Uterus (tissue), 4 donors: ENCODE measurements at places on chromosomes 7 and 10. TPM values are rescaled to one million over a fixed set of nuclear protein-coding genes. Genes with fewer than 3 reads are reported as not detected.

The GLI3 gene
- total RNA-seq, result 16.7 TPM

The BEND7 gene
- 7.1 TPM for total RNA-seq

The BAIAP2L1 gene
- 1.0 TPM for total RNA-seq

DNA sequence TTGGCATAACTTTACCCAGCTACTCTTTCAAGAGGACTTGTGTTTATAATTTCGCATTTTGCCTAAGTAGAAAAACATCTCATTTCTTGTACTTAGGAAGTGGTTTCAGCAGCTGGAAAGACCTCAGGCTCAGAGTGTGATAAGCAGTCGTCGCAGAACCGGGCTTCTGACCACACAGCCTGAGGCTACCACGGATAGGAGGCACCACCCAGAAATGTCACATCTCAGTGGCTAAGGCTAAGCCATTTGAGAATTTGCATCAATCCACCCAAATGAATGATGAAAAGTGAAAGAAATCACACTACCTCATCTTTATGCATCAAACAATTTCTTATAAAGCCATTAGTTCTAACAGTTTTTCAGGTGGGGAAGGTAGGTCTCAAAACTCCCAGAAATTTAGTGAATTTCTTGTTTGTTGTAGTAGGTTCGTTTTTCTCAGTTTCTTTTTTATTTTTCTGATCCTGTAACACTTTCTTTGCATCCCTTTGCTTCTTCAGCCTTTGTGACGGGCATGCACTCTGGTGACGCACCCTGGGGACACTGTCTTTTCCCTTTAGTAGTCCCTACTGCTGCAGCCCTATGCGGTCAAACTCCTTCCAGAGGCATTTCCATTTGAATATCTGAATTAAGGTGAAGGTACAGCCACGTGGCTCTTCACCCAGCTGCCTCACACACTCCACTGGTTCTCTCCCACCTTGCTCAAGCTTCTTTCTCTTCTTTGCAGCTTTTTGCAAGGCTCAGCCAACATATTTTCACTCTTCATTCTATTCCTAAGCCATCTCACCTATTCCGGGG is 68.5 kb downstream of the MAP3K8 start:
- no peak for DNase-seq

- no peak for DNase-seq
These were observed 402 bp downstream of the MAFK start for GRCh38 chr7:1530946-1531262.

- DNase-seq, result no peak
These were observed 28.4 kb downstream of the PCDH15 start for GRCh38 chr10:54772468-54773122.

DNA sequence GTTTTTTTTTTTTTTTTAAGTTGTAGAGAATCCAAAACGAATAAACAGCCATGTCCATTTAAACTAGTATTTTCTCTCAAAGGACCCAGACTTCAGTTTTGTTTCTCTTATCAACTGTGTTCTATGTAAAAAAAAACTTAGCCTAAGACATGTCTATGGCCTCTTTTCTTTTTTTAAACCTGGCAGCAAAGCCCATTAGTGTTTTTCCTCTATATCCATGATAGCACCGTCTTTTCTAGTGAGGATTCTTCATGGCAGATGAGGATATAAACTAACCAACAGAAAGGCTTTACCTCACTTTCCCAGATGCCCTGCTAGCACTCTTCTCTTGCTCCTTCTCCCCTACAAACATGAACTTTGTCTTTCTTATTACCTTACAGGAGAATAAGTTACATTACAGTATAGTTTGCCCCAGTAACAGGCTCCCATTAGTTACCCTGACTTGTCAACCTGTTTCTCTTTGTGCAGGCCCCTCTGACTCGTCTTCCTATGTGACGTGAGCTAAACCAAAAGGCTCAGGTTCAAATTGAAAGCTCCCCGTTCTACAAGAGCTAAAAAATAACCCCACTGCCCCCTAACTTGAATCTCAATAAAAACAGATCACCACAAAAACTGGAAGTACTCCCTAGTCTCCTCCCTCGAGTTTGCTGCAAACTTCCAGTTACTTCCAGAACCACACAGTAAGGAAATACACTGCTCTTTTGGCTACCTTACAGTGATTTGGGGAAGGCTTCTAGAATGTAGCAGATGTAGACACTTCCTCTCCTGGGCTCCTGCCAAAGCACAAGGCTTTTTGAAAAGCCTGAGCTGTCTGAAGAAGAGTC is 20.1 kb downstream of the P4HA1 start:
- peak; percentile 70 for DNase-seq

- no peak for DNase-seq
These were observed 2.5 kb downstream of the PGAM2 start for GRCh38 chr7:44062903-44063295.

- DNase-seq, result no peak
These were observed 82.8 kb upstream of the CPXM2 start for GRCh38 chr10:123974406-123974805.

GRCh38 chr10:125624800-125625199 is 58.2 kb downstream of the TEX36 start:
- peak; percentile 54 for DNase-seq

GRCh38 chr10:79314761-79315601 is 32.3 kb upstream of the PPIF start:
- DNase-seq, result peak; percentile 20

GRCh38 chr7:99594948-99595745 is 2.9 kb upstream of the TMEM225B start:
- no peak for DNase-seq

DNA sequence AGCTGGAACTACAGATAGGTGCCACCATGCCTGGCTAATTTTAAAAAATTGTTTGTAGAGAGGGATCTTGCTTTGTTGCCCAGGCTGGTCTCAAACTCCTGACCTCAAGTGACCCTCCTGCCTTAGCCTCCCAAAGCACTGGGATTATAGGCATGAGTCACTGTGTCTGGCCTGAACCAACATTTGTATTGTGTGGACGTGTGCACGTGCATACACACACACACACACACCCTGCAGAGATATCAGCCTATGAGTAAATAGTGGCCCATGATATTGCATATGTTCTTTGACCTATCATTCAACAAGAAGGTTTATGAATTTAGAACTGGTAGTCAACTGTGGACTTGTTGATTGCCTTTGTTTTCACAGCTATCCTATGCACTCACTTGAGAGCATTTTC is 161.6 kb downstream of the BAMBI start:
- DNase-seq, result no peak

DNA sequence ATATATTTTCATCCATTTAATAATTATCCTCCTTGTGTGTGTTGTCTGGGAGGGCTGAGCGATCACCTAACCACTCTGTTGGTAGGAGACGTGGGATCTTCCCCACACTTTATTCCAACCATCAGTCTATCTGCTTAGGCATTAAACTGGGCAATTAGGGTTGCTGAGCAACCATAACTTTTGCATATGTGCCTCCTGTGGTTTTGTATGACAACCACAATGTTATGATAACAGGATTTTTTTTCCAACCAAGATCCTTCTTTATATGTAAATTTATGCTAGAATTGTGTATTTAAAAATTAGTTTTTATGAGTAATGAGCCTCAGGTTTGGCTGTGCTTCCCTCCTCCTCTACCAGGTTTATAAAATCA is 495.0 kb upstream of the MGMT start:
- no peak for DNase-seq

GRCh38 chr7:82375129-82375528 is 68.4 kb downstream of the CACNA2D1 start:
- no peak for DNase-seq

DNA sequence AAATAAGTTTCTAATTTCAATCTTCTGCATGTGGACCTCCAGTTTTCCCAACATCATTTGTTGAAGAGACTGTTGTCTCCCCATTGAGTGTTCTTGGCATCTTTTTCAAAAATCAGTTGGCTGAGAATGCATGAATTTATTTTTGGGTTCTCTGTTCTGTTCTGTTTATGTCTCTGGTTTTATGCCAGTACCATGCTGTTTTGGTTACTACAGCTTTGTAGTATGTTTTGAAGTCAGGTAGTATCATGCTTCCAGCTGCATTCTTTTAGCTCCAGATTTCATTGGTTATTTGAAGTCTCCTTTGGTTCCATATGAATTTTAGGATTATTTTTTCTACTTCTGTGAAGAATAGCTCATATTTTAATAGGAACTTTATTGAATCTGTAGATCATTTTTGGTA is 21.2 kb upstream of the SFTPD start:
- DNase-seq, result no peak

GRCh38 chr7:132825932-132826835 is 249.9 kb upstream of the PLXNA4 start:
- no peak for DNase-seq

- no peak for DNase-seq
These were observed 103.7 kb downstream of the RBM20 start for GRCh38 chr10:110747609-110748464.

GRCh38 chr7:44236333-44236728 is 35.6 kb downstream of the YKT6 start:
- no peak for DNase-seq

DNA sequence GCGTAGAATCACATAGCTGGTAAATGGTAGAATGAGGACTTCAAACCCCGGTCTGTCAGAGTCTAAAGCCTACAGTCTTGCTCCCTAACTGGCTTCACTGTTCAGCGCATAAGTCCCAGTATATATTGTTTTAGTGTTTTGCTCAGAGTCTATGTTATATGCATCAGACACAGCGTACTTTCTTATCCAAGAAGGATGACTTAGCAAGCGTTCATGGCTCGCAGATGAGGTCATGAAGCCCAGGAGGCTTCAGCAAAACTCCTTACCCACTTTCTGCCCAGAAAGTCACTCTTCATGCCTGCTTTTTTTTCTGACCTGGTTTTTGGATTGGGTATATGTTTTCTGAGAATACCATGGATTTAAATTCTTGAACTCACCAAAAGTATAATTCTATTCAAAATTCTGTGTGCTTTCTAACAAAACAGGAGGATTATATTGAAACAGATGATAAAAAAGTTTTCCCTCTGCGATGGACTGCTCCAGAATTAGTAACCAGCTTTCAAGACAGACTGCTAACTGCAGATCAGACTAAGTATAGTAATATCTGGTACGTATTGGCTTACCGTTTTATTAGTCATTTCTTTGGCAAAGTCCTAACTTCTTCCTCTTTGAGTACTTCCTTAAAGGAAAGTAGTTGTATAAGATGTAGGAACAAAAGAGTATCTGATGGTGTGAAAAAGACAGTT is 24.6 kb upstream of the BHLHA15 start:
- DNase-seq, result no peak

DNA sequence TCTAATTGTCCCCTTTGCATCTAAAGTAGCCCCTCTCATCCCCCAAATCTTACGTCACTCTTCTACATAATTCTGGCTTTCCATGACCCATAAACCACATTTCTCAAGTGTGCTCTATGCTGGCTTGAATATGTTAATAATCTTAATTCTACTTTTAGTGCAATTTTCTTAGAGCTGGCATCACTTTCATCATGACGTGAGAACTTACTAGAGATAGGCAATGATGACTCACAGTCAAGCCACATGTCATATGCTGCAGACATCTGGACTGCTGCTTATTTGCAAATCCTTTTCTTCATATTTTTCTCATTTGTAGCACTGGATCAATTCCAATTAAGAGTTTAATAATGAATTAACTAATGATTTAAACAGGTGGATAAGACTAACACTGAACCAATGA is 260.7 kb upstream of the PRKCQ start:
- no peak for DNase-seq
